ENCODE measurements at places on chromosomes 5 and 9.

GRCh38 chr5:124744170-124744971 lies 2.1 kb downstream of the ZNF608 start:
- DNase-seq: no peak

DNA sequence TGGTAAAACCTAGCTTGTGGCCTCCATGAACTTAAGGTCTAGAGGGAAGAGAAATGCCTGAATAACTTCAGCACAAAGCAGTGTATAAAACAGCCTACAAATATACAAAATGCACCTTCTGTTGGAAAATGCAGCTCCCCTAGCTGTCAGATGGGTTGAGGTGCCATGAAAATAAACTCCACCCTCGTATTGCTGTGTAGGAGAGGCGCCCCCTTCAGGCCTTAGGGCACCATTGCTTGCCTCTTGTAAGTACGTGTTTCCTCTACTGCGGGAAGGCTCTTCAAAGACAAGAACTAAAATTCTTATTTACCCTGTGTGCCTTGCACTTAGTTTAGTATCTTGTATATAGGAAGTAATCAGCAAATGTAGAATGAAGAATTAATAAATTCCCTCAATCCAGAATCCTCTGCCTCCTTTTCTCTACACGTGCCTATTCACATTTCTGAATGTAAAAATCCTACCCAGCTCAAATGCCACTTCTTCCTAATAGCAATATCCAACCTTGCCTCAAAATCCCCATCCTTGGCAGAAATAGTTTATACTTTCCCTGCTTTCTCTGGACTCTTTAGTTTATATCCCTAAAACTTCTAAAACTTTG lies 393.7 kb upstream of the PDE4D start:
- DNase-seq: peak; percentile 60

GRCh38 chr5:69374911-69375446 lies 5.4 kb downstream of the RAD17 start:
- no peak for DNase-seq

DNA sequence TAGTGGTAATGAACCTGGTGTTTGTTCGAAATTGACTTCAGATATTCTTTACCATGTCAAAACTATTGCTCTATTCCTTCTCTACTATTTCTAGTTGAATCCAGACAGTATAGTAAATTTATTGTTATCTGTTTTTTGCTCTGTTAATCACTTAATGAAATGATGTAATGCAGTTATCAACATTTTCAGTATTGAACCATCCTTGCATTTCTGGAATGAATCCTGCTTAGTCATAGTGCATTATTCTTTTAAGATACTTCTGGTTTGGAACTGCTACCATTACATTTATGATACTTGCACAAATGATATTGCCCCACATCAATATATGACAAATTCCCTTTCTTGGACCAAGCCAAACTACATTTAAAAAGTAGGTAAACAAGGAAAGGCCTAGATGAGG lies 554.0 kb upstream of the KLF4 start:
- no peak for DNase-seq

DNA sequence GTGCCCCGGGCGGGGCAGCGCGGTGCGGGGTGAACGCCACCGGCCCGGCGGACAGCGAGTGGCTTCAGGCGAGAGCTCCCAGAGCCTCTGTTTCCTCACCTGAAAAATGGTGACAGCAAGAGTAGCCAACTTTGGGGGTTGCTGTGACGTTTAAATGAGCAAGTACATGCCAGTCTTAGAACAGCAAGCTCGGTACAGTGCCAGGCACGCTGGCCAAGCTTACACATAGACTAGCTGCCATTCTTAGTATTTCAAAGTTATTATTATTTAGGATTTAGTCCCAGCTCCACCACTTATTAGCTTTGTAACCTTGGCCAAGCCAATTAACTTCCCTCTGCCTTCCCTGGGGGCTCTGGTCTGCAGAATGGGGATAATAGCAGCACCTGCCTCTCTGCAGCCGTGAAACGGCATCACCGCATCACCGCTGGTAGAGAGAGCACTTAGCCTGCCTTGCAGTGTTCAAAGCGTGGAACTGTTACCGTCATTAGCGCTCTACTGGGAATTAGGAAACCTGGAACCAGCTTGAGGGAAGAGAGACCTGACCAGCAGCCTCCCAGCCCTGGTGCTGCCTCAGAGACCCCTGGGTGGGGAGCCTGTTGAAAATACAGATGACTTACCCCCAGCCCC lies at the start of gene C9orf50:
Gene C9orf50, minus strand, starts transcription at position 433 of the 627 bp plus-strand sequence. CDS start 527 bp downstream, outside the sequence.
- no peak for DNase-seq

All from EH (cell line).